ENCODE measurements at places on chromosomes 13 and 19.

DNA sequence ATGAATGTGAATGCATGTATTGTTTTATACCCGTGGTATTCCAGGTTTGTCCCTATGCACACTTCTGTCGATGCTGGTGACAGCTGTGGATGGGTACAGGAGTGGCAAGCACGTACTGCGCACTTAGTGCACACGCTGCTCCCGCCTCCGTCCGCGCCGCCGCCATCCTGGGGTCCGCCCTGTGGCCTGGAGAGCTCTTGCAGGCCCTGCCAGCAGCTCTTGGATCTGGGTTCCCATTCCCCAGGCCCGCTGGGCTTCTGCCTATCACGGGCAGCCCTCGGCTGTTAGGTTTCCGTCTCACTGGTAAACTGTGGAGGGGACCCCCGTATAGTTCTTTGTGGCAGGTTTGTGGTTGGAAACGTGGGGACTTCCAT lies 4.0 kb downstream of the GNA11 start:
- DNase-seq: no peak

- DNase-seq: peak; percentile 57
Measured at GRCh38 chr19:50430888-50431342, 1.8 kb upstream of the MYBPC2 start.

DNA sequence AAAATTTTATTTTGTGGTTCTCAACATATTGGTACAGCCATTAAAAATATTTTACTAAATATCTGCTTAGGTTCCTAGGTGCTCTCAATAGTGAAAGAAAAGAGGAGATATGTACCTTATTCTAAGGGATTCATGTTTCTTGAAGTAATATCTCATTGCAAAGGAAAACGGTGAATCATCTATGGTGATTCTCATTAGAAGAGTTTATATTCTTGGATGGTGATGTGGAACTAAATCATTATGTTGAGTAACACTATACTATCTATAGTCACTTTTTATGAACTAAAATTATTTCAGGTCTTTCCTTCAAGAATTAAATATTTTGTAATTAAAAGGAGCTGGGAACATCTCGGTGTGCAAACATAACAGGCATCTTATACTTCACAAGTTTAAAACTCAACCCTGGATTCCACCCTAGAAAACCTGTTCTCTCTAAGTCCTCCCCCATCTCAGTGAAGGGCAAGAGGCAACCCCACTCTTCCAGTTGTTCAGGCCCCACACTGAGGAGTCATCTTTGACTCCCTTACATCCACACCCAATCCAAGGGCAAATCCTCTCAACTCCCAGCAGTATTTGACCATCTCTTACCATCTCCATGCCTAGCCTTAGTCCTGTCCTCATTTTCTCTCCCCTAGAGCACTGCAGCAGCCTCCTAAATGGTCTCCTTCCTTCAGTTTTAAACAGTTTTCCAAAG lies 140.1 kb downstream of the RGCC start:
- DNase-seq: no peak

GRCh38 chr19:55418185-55418584 lies 10.6 kb upstream of the UBE2S start:
- DNase-seq: peak; percentile 56

- no peak for DNase-seq
Measured at GRCh38 chr13:37059848-37060192, 332 bp upstream of the SUPT20H start.

DNA sequence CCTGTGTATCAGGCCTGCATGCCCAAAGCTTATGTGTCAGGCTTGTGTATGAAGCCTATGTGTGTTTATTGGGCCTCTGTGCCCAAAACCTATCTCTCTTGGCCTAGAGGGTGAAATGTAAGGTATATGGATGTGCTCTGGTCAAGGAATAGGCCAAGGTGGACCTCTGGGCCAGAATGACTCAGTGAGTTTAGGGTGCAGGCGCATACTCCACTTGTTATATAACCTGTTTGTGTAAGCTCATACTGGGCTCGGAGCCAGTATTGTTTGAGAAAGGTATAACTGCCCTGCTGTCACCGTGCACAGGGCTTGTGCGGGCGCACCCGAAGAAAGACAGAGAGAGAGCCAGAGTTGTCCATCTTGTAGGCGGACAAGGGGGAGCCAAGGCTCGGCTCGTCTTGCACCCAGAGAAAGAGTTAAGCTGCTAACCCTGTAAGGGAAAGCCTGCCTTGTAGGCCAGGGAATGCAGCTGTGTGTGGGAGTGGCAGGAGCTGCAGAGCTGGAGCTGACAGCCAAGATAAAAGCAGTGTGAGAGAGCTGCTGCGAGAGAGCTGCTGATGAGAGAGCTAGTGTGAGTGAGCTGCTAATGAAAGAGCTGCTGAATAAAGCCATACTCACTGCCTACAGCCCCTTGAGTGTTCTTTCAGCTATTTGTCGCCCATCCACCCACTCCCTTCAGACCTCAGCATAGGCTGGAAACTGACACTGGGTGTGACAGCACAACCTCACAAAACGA lies 43.4 kb upstream of the N4BP2L1 start:
- DNase-seq: no peak

GRCh38 chr19:56147307-56147706 lies 6.2 kb downstream of the ZNF444 start:
- DNase-seq: no peak

DNA sequence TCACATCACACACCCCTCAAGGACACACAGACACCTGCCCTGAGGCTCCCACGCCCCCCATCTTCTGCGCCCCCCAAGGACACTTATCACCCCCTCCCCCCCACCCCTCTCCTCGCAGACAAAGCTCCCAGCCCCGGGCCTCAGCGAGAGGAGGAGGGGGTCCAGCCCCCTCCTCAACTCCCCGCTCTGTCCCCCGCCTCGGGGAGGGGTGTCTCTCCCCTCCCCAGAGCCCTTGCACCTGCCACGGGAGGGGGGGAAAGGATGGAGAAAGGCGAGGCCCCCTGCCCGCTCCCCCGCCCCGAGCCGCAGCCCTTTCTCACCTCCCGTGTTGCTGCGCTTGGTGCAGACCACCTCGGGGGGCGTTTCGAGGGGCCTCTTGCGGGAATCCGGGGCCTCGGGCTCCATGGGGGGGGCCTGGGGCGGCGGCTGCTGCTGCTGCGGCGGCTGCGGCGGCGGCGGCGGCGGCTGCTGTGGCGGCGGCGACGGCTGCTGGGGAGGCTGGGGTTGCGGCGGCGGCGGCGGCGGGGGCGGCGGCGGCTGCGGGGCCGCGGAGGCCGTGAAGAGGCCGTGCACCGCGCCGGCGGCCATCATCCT lies 621 bp downstream of the NOVA2 start:
- peak; percentile 14 for DNase-seq

- DNase-seq: no peak
Measured at GRCh38 chr13:28495538-28496187, 735 bp upstream of the FLT1 start.

GRCh38 chr13:45850027-45850613 lies 1.4 kb downstream of the SIAH3 start:
- DNase-seq: no peak

DNA sequence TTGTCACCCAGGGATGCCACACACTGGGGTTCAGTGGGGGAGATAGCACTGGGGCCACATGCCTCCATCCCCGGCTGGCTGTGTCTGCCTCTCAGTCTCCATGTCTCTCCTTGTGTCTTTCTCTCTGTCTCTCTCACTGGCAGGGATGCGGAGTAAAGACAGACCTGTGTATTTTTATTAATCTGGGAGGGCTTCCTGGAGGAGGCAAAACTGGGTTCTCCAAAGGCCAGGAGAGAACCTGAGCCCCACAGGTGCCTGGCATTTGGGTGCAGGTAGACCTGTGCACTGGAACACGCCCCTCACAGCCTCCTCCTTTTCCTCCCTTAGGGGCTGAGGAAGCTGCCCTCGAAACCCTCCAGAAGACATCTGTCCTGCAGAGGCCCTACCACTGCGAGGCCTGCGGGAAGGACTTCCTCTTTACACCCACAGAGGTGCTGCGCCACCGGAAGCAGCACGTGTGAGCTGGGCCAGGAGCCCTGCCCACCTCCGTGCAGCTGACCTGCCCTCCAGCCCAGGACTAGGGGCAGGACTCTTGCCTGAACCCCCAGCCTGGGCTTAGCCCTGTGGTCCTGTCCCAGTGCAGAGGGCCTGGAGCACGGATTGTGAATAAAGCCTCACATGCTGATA lies 32.7 kb downstream of the DHX34 start:
- DNase-seq: peak; percentile 43

DNA sequence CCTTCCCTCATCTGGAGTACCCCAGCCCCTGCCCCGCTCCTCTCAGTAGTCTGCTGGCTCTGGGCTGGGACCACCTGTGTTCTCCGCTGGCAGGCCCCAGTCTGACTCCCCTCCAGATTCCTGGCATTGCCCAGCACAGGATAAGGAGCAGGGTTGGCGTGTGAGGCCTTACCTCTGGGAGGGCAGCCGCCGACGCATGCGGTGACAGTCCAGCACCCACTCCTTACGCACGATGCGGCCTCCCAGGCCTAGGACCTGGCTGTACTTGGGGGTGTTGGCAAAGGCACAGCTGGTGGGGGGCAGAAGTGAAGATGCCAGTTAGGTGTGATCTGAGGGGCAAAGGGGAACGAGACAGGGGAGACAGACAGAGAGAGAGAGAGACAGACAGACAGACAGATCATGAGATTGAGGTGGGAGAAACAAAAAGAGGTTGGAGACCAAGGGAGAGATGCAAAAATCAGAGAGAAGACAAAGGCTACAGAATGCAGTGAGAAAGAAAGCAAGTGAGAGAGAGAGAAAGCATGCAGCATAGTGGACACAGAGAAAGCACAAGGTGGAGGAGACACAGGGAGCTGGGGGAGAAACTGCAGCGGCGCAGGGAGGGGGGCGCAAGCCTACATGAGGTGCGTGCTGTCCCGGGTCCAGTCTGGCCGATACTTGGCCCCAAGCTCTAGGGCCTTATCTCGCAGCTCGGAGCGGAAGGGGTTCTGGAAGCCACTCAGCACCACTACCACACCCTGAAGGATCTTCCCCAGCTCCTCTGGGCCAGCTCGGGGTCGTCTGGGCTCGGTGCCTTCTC lies 18.6 kb downstream of the ZNF575 start:
- DNase-seq: no peak

GRCh38 chr19:46542428-46543230 lies 47.0 kb upstream of the PNMA8B start:
- DNase-seq: peak; percentile 80

DNA sequence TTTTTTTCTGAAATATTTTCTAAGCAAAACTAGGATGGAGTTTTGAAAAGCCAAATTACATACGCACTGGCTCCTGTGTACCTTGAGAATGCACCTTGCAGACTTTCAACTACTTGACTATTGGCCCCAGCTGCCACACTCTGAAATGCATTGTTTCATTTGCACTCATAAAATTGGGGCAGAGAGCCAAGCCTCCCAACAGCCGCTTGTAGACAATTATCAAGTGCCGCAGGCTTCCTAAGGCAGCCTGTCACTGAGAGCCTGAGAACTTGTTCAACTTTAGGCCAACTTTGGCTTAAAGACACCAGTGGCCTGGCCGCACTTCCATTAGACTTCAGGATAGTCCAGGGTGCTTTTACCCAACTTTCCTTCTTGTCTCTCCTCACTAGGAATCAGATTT lies 115.7 kb upstream of the STARD13 start:
- no peak for DNase-seq

DNA sequence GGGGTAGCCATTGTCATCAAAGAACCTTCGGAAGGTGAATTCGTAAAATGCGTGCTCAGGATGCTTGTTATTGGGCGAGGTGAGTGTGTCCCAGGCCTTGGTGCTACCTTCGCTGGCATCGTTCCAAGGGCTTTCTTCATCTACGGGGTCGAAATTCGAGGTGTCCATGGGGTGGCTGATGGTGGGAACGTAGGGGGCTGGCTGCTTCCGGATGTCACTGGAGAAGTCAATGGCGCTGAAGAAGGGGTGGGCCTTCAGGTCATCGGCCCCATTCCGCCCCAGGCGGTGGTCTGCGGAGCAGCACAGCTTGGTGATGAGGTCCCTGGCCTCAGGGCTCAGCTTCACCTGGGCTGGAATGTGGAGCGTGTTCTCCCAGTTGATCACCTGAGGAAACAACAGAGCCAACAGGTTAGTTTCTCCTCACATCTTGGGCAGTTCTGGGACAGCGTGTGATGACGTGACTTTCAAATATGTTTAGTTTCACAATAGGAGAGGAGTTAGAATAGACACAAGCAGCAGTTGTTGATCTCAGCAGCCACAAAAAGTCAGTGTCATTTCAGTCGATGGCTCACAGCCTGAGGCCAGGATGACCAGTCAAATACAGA lies 72.5 kb upstream of the XPO4 start:
- DNase-seq: no peak

DNA sequence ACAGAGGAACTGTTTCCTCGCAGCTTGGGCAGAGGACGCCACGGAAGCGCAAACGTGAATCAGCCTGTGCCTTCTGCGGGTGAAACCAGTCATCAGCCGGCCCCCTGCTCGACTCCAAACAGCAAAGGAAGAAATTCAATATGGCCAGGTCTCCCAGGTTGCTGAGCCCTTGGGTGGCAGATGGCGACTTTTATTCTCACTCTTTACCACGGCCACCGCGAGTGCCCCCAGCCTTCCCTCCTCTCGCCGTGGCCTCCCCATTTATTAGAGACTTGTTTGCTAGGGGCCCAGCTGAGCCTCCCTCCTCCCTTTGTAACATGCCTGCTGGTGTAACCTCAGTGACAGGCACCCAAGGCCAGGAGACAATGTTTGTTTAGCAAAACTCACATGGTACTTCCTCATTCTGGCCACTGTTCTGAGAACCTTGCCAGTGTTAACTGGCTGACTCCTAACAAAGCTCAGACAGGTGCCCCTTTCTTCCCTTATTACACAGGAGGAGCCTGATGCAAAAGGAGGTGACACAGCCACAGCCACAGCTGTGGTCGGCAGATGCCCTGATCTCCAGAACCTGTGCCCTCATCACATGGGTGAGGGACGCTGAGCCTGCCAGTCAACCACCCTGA lies 5.8 kb downstream of the RAB20 start:
- no peak for DNase-seq

DNA sequence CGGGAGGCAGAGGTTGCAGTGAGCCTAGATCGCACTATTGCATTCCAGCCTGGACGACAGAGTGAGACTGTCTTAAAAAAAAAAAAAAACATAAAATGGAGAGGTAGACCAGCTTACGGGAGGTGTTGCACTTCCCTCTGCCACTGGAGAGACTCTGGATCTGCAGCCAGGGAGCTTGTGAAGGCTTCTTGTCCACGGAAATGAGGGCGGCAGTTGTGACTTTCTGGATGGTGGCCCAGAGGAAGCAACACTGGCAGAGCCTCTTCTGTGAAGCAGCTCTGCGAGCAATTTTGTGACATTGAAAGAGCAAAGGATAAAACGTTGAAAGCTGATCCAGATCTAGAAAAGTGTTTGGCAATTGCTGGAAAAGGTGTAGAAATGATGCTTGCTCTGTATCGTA lies 10.4 kb downstream of the SPINT2 start:
- DNase-seq: no peak

DNA sequence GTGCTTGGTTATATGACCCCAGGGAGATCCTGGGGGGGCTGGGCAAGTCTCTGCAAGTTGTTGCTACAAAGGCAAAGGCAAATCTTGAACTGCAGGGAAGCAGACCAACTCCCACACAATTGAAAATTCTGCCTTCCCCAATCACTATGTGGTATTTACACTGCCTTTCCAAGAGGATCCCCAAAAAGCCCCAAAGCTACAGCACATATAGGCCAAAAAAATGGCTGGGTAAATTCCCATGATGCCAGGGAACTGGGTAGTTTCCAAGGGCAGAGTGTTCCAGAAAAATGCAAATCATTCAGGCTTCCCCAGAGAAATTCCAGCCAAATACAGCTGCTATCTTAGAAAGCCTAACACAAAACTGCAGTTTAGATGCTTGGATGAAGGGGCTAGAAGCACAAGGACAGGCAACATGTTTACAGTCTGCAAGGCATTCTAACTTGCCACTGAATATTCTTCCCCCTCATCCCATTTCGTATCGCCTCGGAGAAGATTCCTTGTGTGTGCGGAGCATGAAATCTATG lies 6.2 kb downstream of the FOXO1 start:
- DNase-seq: no peak

Measured in CD4-positive, alpha-beta T cell treated with Interferon alpha-2 for 1 hour (primary cell).